ENCODE measurements at places on chromosomes 5 and 9.

DNA sequence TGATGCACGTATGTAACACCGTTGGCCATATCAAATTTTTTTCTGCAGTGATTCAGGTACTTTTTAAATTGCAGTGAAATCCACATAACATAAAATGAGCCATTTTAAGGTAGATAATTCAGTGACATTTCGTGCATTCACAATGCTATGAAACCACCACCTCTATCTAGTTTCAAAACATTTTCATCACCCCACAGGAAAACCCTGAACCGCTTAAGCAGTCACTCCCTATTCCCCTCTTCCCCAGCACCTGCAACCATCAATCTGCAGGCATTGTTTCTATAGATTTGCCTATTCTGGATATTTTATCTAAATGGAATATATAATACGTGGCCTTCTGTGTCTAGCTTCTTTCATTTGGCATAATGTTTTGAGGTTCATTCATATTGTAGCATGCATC is 79.2 kb downstream of the BOD1 start:
- no peak for DNase-seq

- DNase-seq = no peak
Measured at GRCh38 chr9:125932012-125932411, 184.8 kb downstream of the PBX3 start.

GRCh38 chr5:5128766-5129165 is 11.4 kb upstream of the ADAMTS16 start:
- no peak for DNase-seq

DNA sequence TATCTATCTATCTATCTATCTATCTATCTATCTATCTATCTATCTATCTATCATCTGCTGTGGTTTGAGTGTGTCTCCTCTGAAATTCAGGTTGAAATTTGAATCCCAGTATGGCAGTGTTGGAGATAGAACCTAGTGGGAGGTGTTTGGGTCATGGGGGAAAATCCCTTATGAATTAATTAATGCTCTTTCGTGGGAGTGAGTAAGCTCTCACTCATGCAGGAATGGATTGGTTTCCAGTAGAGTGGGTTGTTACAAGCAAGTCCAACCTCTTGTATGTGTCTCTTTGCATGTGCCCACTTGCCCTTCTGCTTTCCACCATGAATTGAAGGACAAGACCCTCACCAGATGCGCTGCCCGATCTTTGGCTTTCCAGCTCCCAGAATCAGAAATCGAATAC is 113.0 kb downstream of the ANXA1 start:
- no peak for DNase-seq

- no peak for DNase-seq
Measured at GRCh38 chr5:149381261-149381985, 2.3 kb upstream of the IL17B start.

DNA sequence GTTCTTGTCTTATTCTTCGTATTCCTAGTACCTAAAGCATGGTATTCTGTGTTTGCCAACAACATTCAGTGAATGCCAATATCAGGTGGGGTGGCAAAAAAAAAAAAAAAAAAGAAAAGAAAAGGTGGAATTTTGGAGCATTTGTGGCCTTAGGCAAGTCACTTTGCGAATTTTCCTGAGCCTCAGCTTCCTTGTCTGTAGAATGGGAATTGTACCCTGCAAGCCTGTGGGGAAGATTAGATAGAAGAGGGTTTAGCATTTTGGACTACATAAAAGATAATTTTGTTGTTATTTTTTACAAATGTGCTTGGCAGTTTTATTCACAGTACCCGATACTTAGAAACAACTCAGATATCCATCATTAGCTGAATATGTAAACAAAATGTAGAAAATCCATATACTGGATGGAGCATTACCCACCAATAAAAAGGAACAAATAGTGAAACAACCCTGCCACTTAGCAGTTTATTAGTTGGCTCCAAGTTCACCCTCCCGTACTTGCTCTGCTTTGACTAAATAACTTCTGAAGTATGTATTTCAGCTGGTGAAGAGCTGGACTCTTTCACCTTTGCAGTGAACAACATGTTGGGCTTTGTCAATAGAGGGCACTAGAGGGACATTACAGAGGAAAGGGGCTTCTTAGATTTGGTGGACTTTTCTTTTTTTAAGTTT is 13.6 kb downstream of the UBE2D2 start:
- DNase-seq = no peak

DNA sequence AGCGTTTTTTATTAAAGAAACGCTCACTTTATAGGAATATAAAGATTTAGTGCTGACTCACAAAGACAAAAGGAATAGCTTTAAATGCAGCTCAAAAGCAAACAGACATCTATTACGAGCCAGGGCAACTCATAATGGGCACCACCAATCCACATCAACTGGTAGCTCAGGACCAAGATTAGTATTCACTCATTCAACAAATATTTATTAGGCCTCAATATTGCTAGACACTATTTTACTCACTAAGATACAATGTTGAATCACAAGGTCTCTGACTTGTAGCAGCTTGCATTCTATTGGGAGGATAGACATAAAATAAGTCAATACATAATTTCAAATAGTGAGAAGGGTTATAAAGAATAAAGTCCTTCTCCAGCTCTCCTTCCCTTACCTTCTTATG is 8.0 kb upstream of the MAN2A1 start:
- no peak for DNase-seq

GRCh38 chr9:130590305-130590704 is 10.9 kb downstream of the FUBP3 start:
- no peak for DNase-seq

DNA sequence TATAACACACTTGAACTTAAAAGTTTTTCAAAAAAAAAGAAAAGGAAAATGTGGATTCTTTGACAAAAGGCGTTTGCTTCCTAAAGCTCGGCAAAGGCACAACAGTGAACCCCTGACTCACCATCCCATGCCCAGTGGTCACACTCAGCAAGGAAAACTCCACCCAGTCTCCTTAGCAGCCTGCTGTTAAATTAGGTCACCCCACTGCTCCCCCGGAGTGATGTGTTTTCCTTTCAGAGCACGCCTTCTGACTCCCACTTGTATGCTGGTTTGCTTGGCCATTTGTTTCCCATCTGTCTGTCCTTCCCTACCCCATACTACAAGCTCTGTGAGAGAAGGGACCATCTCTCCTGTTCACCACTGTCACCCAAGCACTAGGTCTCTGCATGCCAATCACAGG is 23.8 kb downstream of the RETREG1 start:
- no peak for DNase-seq

DNA sequence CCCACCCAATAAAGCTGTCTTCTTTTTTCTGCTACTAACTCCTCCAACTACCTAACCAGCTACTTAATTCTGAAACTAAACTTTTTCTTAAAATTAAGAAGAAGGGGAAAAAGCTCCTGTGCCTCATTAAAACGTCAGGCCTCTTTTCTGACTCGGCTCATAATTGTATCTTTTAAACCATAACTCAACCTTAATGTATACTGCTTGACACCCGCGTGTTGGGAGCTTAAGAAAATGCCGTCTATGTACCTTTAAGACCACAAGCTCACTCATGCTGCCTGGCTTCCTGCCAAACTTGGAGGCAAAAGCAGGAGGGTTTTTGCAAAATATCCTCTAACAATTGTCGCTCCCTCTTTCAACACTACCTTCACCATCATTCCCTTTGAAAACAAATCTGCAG is 5.0 kb downstream of the EBF1 start:
- DNase-seq = peak; percentile 49

DNA sequence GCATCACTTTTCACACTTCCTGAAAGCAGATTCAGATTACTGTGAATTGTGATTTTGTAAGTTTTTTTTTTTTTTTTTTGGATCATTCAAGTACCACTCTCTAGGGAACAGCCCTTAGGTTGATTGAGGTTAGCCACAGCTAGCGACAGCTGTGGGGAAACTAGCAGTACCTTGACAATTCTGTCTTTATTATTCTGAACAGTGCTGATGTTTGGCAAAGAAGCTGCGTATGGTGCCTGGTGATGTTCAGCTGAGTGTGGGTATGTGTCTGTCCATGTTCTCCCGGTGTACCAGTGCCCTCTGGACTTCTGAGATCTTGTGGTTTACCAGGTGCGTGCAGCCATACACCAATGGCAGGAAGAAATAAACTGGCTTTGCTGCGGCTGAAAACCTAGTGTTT is 117.3 kb upstream of the PLPPR1 start:
- DNase-seq = no peak

GRCh38 chr9:95071450-95071849 is 246.1 kb downstream of the FANCC start:
- DNase-seq = no peak

- no peak for DNase-seq
Measured at GRCh38 chr5:68538814-68539420, 323.4 kb downstream of the PIK3R1 start.

DNA sequence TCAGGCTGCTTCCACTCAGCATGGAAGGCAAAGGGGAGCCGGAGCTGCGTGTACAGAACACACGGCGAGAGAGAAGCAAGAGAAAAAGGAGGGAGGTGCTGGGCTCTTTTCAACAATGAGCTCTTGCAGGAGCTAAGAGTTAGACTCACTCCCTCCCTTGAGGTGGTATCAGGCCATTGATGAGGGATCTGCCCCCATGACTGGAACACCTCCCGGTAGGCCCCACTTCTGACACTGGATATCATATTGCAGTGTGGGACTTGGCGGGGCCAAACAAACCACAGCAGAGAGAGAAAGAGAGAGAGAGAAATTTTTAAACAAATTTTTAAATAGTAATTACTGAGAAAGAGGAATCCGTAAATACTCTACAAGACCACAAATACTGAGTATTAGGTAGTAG is 182.2 kb downstream of the TRIO start:
- no peak for DNase-seq

DNA sequence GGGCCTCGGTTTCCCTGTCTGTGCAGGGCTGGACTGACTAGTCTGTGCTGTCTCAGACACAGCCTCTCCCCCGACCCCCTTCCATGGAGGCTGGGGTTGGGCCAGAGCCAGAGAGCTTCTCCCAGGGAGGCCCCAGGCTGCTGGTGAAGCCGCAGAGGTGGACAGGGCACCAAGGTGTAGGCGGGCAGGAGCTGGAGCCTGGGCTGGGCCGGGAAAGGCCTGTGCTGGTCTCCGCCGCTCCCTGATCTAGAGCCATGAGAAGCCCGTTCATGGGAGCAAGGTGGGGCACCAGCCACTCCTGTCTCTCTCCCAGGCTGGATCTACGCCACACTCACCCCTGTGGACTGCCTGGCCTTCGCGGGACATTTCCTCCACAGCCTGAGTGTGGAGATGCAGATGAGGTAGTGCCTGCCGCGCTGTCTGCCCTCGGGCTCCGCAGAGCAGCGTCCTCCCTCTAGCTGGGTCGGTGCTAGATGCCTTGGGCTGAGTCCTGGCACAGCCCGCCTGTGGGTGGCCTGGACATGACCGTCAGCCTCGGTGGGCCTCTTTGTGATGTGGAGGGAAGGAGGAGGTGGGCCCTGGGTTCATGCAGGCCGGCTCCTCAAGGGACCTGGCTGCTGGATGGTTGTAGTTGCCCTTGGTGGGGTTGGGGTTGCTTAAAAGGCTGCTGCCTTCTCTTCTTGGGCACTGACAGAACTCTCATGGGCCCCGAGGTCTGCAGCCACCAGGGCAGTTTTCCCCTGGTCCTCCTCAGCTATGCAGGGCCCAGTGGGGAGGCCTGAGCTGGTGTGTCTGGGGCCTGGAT is 79.4 kb downstream of the PHF2 start:
- DNase-seq = no peak

DNA sequence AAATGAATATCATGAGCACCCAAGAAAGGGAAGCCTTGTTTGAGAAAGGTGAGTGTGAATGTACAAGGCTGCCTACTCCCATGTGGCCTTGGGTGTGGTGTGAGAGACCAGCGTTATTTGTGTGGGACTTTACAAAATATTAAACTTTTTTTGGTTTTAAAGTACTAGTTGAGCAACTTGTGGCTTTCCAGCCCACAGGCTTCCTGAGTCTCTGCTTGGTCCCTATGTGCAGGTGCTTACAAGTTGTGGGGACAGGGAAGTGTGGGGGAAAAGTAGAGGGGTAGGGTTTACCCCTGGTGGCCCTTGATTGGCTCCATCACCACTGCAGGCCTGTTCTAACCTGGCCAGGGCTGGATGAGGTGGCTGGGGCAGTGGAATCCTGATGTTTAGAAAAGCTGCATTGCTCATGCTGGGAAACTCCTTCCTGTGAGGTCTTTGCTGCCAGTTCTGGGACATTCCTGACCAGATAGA is 19.7 kb downstream of the PTTG1 start:
- no peak for DNase-seq

DNA sequence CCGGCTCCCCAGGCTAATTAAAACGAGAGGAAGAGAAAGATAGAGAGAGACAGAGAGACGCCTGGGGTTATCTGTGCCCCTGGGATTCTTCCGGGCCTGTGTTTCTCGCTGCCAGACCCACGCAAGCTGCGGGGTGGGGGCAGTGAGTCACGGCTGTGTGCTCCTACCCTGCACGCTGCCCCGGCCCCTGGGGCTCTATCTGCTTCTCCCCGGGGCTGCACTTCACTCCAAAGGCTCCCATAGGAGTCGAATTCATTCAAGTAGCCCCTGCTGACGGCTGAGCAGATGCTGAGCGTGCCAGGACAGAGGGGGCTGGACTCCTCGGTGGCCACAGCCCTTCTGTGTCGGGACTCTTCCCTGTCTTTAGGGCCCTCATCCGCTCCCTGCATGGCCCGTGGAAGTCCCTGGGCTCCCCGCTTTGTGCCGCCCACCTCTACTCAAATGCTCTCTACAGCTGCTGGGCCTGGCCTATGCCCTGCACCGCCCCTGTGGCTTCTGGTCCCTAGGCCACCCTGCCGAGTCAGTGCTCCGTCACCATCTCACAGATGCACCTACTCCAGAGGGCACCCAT is 22.8 kb downstream of the SARDH start:
- DNase-seq = no peak

GRCh38 chr5:138789771-138790242 is 36.6 kb downstream of the CTNNA1 start:
- DNase-seq = no peak

GRCh38 chr5:151096001-151096373 is 15.2 kb upstream of the TNIP1 start:
- DNase-seq = no peak

- no peak for DNase-seq
Measured at GRCh38 chr9:12889402-12890106, 114.7 kb downstream of the LURAP1L start.

- no peak for DNase-seq
Measured at GRCh38 chr9:98974554-98974953, 30.8 kb downstream of the COL15A1 start.

- no peak for DNase-seq
Measured at GRCh38 chr9:75937521-75938258, 47.2 kb downstream of the PCSK5 start.

DNA sequence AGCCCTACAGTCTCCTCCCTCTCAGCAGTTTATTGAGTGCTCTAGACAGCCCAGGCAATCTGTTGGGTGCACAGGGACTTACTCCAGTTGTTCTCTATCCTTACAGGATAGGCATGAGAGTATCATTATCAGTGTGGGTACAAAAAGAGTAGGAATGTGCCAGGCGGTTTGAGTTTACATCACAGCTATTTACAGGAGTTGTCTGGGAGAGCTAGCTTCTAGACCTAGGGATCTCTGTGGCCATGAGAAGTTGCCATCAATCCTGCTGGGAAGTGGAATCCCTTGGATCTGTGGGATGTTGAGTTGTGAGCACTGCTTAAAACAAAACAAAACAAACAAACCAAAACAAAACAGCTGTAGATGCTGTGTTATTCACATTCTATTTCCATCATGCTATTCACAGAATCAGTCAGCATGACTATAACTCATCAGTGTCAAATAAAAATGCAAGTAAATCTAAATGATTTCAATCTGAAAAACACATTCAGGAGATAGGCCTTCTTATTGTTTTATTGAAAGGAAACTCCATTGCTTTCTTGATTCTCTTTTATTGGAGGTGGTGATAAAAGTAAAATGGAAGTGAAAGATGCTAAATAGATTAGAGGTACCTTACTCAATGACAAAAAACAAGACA is 552.4 kb upstream of the ZNF608 start:
- DNase-seq = no peak

GRCh38 chr5:163387589-163388343 is 49.6 kb upstream of the CCNG1 start:
- no peak for DNase-seq
